Dermis lymphatic vessel endothelial cell (primary cell): ENCODE measurements at places on chromosomes 1 and 21. TPM values are rescaled to one million over a fixed set of nuclear protein-coding genes. Genes with fewer than 3 reads are reported as not detected.

Gene NGF
- 0.34 and 0.43 TPM in 2 replicates for total RNA-seq

Gene TDRD10
- 5.1 and 7.5 TPM in 2 replicates for total RNA-seq

Gene RHOU
- total RNA-seq, result 33.5 and 69.4 TPM in 2 replicates

Gene FUCA1
- total RNA-seq, result 12.8 and 15.1 TPM in 2 replicates

Gene ANGPTL7
- not detected in 2 replicates for total RNA-seq

Gene KCNJ15
- total RNA-seq, result 1.1 and 2.1 TPM in 2 replicates

Gene UBE2G2
- 63.6 and 87.8 TPM in 2 replicates for total RNA-seq

Gene OR2T29
- total RNA-seq, result not detected in 2 replicates

Gene RNU1-4
- total RNA-seq, result under 0.01 and 8,230 TPM in 2 replicates

Gene DIRAS3
- total RNA-seq, result 0.54 and 0.95 TPM in 2 replicates

Gene MIXL1
- 0.11 TPM in 1 of 2 replicates, not detected in the other for total RNA-seq

Gene COA6
- total RNA-seq, result 17.4 and 19.4 TPM in 2 replicates

Gene LCE2B
- total RNA-seq, result not detected in 2 replicates

Gene PGLYRP4
- total RNA-seq, result not detected in 2 replicates

Gene TPTE
- total RNA-seq, result not detected in 2 replicates

Gene CLSTN1
- 62.3 and 65.1 TPM in 2 replicates for total RNA-seq

Gene INTS7
- total RNA-seq, result 12.7 and 19.4 TPM in 2 replicates

Gene FAM72B
- total RNA-seq, result 2.1 and 2.7 TPM in 2 replicates

Gene ADCY10
- total RNA-seq, result 0.11 TPM in 1 of 2 replicates, not detected in the other

Gene TMPRSS3
- not detected in 2 replicates for total RNA-seq

Gene TRIM17
- not detected in 2 replicates for total RNA-seq

Gene ATP6V1G3
- 0.22 TPM in 1 of 2 replicates, not detected in the other for total RNA-seq

Gene CRP
- not detected in 2 replicates for total RNA-seq

Gene SMPDL3B
- 0.22 and 0.60 TPM in 2 replicates for total RNA-seq

Gene GJA5
- under 0.01 and 0.09 TPM in 2 replicates for total RNA-seq

Gene ISG15
- total RNA-seq, result 48.2 and 108 TPM in 2 replicates

Gene PROX1
- 81.7 and 125 TPM in 2 replicates for total RNA-seq

Gene HTR6
- total RNA-seq, result not detected in 2 replicates

Gene DMRTA2
- under 0.01 TPM in 1 of 2 replicates, not detected in the other for total RNA-seq

Gene GBP7
- not detected in 2 replicates for total RNA-seq

Gene LCE1D
- total RNA-seq, result not detected in 2 replicates

Gene FMO1
- not detected in 2 replicates for total RNA-seq

Gene GJA9
- total RNA-seq, result not detected in 2 replicates

Gene F13B
- total RNA-seq, result not detected in 2 replicates

Gene NUF2
- 2.4 and 2.9 TPM in 2 replicates for total RNA-seq

Gene ANKRD65
- total RNA-seq, result 0.11 and 0.34 TPM in 2 replicates

Gene SERTAD4
- total RNA-seq, result under 0.01 and 0.11 TPM in 2 replicates

Gene ALDH4A1
- total RNA-seq, result 15.2 and 24.5 TPM in 2 replicates

Gene FLVCR1
- 9.2 and 9.8 TPM in 2 replicates for total RNA-seq

Gene OR2L3
- total RNA-seq, result not detected in 2 replicates

Gene TRNAU1AP
- total RNA-seq, result 20.6 and 25.8 TPM in 2 replicates

Gene SERPINC1
- total RNA-seq, result 0.22 TPM in 1 of 2 replicates, not detected in the other

Gene PARK7
- 201 and 228 TPM in 2 replicates for total RNA-seq

Gene SPRR1B
- total RNA-seq, result not detected in 2 replicates

Gene RHBDL2
- not detected in 2 replicates for total RNA-seq

Gene WDR64
- under 0.01 TPM in 1 of 2 replicates, not detected in the other for total RNA-seq
